Right lobe of liver (tissue), 6 donors: ENCODE measurements at places on chromosomes 2 and 18. TPM values are rescaled to one million over a fixed set of nuclear protein-coding genes. Genes with fewer than 3 reads are reported as not detected.

GRCh38 chr2:207725873-207726578 is 14.6 kb downstream of the CCNYL1 start:
- no peak overlapping the region for H3K4me3 ChIP-seq
- H3K36me3 ChIP-seq = no peaks in the 10 kb centered on the region
- no peaks in the 10 kb centered on the region for H3K27me3 ChIP-seq
- H3K27ac ChIP-seq = no peak overlapping the region
- no peak for DNase-seq
- H3K4me1 ChIP-seq = no peaks in the 10 kb centered on the region

The HEATR5B gene
- 11.7 TPM for total RNA-seq

- no peaks in the 10 kb centered on the region for H3K27me3 ChIP-seq
- no peaks in the 10 kb centered on the region for H3K36me3 ChIP-seq
- no peak for DNase-seq
- no peak within 1 kb of the TSS for H3K27ac ChIP-seq
Measured at GRCh38 chr18:63907664-63908063, at the start of gene SERPINB10. TSS of gene SERPINB10 (plus strand) at chr18:63907958. CDS start at chr18:63915511, 7,553 bp downstream.

DNA sequence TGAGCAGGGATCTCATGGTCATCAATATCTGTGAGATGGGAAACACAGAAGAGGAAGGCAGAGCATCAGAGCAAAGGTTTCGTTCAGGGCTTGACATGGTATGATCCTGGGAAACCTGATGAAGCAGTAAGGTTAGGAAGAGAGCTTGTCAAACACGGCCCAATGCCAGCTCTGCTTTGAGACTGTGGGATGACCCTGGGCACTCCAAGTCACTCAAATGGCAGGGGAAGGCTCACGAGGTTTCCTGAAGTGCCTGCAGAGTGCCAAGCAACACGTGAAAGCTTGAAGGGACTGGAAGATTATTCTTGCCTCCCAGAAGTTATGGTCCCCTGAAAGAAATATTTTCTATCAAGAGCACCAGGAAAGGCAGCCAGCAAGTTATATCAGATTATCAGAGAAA is 6.5 kb downstream of the MCFD2 start:
- no peak overlapping the region for H3K27ac ChIP-seq
- peaks cover 57% of the 10 kb centered on the region for H3K36me3 ChIP-seq
- H3K4me1 ChIP-seq = peaks cover 35% of the 10 kb centered on the region
- no peak overlapping the region for H3K4me3 ChIP-seq

The PLA2R1 gene
- 1.0 TPM for total RNA-seq

GRCh38 chr2:6877402-6878304 is at the start of gene RSAD2:
TSS of gene RSAD2 (plus strand) at chr2:6877777. CDS start at chr2:6877801, 24 bp downstream.
- H3K4me3 ChIP-seq = peak within 1 kb of the TSS; percentile 42
- H3K27ac ChIP-seq = peak within 1 kb of the TSS; percentile 63
- no peaks in the 10 kb centered on the region for H3K27me3 ChIP-seq
- H3K36me3 ChIP-seq = no peaks in the 10 kb centered on the region

DNA sequence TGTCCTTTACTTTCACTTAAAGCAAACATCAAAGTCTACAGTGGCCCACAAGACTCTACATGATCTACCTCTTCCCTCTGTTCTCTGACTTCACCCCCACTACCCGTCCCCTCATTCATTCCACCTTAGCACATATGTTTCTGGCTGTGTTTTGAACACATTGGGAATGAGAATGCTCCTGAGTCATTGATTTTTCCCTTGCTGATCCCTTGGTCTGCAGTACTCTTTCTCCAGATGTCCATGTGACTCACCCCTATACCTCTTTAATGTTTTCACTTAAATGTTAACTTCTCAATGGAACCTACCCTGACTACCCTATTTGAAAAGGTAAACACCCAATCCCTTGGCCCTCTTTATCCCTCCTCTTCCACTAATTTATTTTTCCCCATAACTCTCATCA is 30.7 kb upstream of the FRZB start:
- no peaks in the 10 kb centered on the region for H3K36me3 ChIP-seq
- no peak overlapping the region for H3K4me3 ChIP-seq
- H3K27ac ChIP-seq = no peak overlapping the region
- DNase-seq = no peak
- H3K27me3 ChIP-seq = no peaks in the 10 kb centered on the region
- no peaks in the 10 kb centered on the region for H3K4me1 ChIP-seq

- no peaks in the 10 kb centered on the region for H3K4me1 ChIP-seq
- DNase-seq = no peak
- no peaks in the 10 kb centered on the region for H3K27me3 ChIP-seq
- H3K27ac ChIP-seq = no peak overlapping the region
- no peaks in the 10 kb centered on the region for H3K36me3 ChIP-seq
- H3K4me3 ChIP-seq = no peak overlapping the region
Measured at GRCh38 chr2:47735912-47736311, 47.0 kb upstream of the MSH6 start.

GRCh38 chr18:52936931-52937330 is 596.9 kb downstream of the DCC start:
- no peak for DNase-seq
- no peak overlapping the region for H3K27ac ChIP-seq
- H3K27me3 ChIP-seq = no peaks in the 10 kb centered on the region
- H3K4me1 ChIP-seq = no peaks in the 10 kb centered on the region
- no peaks in the 10 kb centered on the region for H3K36me3 ChIP-seq
- no peak overlapping the region for H3K4me3 ChIP-seq

DNA sequence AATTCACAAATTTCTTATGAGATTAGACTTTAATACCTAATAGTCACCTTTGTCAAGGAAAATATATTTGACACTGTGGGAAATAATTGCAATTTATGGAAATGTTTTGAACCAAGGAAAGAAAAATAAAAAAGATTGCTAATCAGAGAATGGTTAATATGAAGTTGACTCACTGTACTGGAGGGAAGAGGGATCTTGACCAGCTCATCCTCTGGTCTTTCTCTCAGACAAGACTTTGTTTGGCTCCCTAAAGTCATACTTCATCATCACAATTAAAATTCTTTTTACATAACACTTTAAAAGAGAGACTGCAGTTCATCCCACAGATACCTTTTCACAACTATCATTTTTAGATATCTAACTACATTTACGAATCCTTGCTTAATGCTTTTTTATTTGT is 538.5 kb upstream of the ZEB2 start:
- no peaks in the 10 kb centered on the region for H3K36me3 ChIP-seq
- DNase-seq = no peak
- H3K4me3 ChIP-seq = no peak overlapping the region
- H3K27me3 ChIP-seq = no peaks in the 10 kb centered on the region
- H3K4me1 ChIP-seq = no peaks in the 10 kb centered on the region

GRCh38 chr2:207103132-207103531 is 62.6 kb downstream of the KLF7 start:
- H3K4me3 ChIP-seq = no peak overlapping the region
- no peaks in the 10 kb centered on the region for H3K27me3 ChIP-seq
- no peak for DNase-seq

The CHST10 gene
- 0.44 TPM for total RNA-seq

GRCh38 chr2:1728821-1729220 is 15.5 kb downstream of the PXDN start:
- no peak for DNase-seq
- no peak overlapping the region for H3K27ac ChIP-seq
- H3K4me1 ChIP-seq = no peaks in the 10 kb centered on the region
- H3K27me3 ChIP-seq = no peaks in the 10 kb centered on the region
- no peaks in the 10 kb centered on the region for H3K36me3 ChIP-seq

DNA sequence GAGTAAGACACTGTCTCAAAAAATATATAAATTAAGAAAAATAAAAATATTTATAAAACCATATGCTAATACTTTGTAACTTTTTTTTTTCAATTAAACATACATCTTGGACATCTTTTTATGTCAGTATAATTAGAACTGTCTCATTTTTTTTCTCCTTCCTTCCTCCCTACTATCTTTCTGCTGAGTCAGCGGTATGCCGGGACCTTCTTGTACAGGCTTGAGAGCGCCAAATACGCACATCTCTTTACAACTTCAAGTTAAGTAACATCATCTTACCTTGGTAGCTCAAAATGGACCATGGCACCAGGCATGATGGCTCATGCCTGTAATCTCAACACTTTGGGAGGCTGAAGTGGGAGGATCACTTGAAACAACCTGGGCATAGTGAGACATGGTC is 153.4 kb downstream of the FAM161A start:
- no peak for DNase-seq
- H3K27ac ChIP-seq = no peak overlapping the region
- H3K4me3 ChIP-seq = no peak overlapping the region
- no peaks in the 10 kb centered on the region for H3K36me3 ChIP-seq

DNA sequence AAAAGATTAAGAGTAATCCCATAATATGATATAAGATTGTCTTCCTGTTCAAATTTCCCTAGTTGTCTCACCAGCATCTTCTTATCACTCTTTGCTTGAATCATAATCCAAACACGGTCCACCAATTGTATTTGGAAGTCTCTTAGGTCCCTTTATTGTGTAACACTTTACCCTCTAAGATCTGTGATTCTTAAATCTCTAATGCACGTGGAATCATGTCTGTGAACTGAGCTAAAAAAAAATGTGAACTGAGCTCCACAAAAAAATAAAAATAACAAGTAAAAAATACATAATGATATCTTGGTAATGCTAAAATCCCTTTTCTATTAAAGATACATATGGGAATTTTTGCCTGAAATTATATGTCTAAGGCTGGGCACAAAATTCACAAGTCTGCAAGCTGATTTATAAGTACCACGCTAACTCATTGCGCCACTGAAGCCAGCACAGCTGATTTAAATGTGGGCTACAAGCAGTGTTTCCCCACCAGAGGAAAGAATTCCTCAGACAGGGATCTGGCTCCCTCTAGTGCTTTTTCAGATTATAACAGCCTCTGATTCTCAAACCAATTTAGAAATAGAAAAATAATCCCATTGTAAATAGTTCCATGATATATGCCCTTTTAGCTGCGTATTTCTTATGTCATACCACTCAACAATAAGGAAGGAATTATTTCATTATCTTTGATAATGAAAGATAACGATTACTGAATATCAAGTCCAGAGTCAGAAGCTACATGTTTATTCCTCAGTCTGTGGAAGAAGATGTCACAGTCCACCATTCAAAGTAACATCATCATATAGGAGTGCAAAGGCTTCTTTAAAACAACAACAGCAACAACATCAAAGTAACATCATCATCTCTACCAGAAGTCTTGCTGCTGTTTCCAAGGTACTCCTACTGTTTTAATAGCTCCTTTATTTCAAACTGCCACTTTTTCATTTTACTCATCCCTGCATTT is 22.9 kb downstream of the RBM43 start:
- H3K27ac ChIP-seq = no peak overlapping the region
- H3K4me1 ChIP-seq = no peaks in the 10 kb centered on the region
- peak; percentile 50 for DNase-seq

- H3K4me3 ChIP-seq = no peak overlapping the region
- H3K36me3 ChIP-seq = no peaks in the 10 kb centered on the region
- no peak overlapping the region for H3K27ac ChIP-seq
- DNase-seq = no peak
Measured at GRCh38 chr2:83744855-83745254, 714.2 kb downstream of the SUCLG1 start.

DNA sequence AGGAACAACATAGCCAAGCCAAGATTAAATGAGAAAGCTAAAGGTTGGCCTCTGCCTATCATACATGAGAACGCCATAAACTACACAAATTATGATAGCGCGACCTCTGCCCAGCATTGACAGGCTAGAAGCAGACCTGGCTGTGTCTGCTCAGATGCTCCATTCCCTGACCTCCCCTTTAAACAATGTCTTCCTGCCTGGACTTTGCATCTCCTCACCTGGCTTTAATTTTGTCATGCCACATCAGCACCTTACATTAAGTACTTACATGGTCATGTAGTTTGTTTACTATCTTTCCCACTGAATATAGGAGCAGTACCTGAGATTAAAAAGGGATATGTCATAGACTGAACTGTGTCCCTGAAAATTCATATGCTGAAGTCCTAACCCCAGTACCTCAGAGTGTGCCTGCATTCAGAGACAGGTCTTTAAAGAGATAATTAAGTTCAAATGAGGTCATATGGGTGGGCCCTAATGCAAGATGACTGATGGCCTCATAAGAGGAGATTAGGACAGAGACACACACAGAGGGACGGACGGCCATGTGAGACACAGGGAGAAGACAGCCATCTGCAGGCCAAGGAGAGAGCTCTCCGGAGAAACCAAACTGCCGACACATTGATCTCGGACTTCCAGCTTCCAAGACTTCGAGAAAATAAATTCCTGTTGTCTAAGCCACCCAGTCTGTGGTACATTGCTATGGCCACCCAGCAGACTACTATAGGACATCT is 103.7 kb downstream of the BIN1 start:
- H3K4me1 ChIP-seq = no peaks in the 10 kb centered on the region
- no peak overlapping the region for H3K27ac ChIP-seq
- H3K4me3 ChIP-seq = no peak overlapping the region
- H3K36me3 ChIP-seq = no peaks in the 10 kb centered on the region

DNA sequence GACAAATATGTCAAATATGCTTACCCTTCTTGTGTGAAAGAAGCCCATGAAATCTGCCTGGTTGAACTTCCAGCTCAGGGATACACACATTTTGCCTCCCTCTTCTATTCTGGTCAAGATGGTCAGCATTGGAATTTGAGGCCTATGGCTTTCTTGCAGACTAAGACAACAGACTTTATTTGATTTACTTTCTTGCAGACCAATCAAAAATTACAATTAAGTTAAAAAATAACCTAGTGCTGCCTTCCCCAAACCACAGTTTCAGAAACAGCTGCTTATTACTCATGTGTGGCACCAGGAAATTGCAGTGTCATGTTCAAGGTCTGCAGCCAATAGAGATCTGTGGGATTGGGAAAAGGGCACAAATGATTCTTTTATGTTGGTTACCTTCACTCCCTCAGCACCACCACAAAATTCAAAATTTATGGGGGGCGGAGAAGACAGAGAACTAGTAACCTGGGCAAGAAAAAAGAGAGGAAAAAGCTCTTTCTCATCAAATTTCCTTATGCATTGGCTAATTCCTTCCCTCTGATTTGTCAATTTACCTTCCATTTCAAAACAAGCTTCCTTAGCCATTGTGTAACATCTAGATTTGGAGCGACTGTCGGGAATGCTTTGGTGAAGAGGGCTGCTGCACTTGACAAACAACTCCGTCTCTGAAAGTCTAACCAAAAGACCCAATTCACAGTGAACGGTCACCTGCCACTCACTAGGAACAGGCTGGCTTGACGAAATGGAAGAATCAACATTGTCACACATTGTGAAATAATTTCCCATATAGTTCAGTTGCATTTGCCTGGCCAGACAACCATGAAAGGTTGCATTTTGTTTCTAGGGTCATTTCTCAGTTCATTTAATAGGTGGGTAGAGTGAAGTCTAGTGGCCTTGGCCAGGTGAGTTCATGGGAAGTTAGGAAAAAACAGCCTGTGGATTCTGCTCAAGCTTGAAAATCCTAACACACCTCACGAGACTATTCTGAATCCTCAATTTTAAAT is 100.4 kb upstream of the FZD5 start:
- H3K36me3 ChIP-seq = peaks cover 5% of the 10 kb centered on the region
- H3K27me3 ChIP-seq = no peaks in the 10 kb centered on the region
- peaks cover 46% of the 10 kb centered on the region for H3K4me1 ChIP-seq
- DNase-seq = no peak
- no peak overlapping the region for H3K4me3 ChIP-seq

The FSIP2 gene
- total RNA-seq = 0.09 TPM

DNA sequence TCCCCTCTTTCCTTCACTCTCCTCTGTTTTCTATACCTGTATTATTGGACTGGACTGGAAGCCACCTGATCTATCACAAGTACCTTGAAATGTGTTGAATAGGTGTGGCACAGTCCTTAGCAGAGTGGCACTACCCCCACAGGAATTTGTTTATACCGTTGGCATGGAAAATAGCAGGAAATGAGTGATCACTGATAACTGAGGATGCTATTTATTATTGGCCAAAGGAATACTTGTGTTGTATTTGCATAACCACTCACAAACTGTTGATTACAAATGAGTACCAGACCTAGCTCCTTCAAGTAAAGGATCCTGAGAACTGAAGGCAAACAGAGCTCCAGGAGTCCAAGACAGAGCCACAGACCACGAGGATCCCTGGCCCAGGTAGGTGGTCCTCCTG is at the start of gene IL37:
IL37 (plus strand) TSS at position 301 of the 400 bp plus-strand sequence. CDS start 1,848 bp downstream, outside the sequence.
- DNase-seq = no peak
- no peaks in the 10 kb centered on the region for H3K27me3 ChIP-seq
- no peak within 1 kb of the TSS for H3K4me3 ChIP-seq
